D341Med (cell line): ENCODE measurements at places on chromosomes 5 and 9.

DNA sequence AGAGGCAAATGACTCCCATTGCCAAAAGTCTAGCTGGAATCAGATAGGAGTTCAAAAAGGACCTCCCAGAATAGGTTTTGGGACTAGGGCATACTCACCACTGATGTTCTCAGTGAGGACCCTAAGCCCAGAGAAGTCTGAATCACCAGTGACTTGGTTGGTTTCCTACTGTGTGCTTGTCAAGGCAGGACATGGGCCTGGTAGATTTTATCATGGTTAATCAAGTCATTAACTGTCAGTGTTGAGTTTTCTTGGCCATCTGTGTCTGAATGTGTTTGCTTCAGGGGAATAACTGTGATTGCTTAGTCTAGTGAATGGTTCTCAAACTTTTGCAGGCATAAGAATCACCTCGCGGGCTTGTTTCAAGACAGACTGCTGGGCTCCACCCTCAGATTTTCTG, 99.0 kb upstream of the GDNF start:
- DNase-seq = no peak

DNA sequence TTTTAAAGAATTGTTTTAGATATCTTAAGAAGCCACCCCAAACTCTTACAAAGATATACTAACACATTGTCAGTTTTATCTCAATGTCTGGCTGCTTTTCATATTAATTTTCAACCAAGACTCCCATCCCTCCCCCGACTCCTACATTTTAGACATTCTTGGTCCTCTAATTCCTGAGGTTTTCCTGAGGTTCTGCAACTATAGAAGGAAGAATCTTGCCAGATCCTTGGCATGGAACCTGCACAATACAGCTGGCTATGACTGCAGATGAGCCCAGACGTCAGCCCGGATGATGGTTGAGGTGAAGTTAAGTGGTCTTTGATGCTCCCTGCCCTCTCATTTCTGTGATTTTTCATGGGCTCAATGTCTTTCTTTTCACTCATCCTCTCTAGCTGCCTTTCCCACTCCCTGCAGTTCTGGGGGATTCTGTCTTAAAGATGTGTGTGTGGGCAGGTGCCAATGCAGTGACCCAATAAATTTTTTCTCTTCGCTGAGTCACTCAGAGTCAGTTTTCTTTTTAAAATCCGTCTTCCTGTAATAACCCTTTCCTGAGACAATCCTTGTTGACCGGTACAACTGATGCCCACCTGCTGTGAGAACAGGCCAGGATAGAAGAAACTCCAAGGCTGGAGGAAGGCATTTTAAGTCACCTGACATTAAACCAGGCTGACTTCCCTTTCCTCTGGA, 237.8 kb upstream of the GAS1 start:
- no peak for DNase-seq

- no peak for DNase-seq
These were observed 355.0 kb upstream of the PANK3 start for GRCh38 chr5:168934169-168934568.

- DNase-seq = no peak
These were observed 67.0 kb upstream of the EIF4EBP3 start for GRCh38 chr5:140480310-140481014.

DNA sequence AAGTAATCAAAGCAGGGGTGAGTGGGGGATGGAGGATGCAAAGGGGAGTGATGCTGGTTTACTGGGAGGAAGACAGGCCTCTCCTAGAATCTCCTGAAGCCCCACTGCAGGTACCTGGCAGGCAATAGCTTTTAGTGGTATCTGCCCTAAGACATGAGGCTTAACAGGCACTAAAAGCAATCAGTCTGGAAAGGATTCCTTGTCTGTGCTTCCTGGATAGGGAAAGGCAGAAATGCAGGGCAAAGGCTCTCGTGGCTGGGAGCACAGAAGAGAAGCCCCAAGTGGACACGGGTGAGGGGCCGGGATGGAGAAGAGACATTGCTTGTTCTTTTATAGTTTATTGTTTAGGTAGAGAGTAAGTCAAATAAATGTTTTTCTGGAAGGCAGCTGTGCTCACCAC, 40.1 kb downstream of the CCNJL start:
- no peak for DNase-seq

DNA sequence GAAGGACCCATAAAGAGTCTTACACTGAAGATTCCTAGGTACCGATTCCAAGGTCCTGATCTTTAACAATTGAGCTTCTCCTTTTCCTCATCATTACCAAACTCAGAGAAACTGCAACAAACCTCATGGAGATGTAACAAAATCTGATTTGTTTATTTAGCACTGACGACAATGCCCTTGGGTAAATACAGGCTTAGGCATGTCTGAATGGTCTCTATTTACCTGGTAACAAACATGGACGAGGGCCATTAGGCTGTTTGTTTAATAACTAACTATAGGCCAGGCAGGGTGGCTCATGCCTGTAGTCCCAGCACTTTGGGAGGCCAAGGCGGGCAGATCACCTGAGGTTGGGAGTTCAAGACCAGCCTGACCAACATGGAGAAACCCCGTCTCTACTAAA, 333.3 kb downstream of the AGTPBP1 start:
- DNase-seq = no peak

DNA sequence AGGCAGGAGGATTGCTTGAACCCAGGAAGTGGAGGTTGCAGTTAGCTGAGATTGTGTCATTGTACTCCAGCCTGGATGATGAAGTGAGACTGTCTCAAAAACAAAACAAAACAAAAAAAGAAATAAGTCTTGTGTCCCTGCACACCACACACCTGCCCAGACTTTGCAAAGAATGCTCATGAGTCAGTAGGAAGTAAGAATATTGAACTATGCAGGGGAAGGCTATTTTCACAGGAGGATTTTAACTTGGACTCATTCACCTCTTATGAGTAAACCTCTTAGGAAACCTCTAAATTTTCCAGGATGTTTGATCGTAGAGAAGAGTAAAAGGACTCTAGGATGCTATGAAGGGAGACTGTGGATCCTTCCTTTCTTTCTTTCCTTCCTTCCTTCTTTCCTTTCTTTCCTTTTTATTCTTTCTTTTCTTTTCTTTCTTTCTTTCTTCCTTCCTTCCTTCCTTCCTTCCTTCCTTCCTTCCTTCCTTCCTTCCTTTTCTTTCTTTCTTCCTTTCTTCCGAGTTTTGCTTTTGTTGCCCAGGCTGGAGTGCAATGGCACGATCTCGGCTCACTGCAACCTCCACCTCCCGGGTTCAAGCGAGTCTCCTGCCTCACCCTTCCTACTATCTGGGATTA, 96.7 kb upstream of the CLINT1 start:
- no peak for DNase-seq

- DNase-seq = no peak
These were observed 319.3 kb downstream of the TLE1 start for GRCh38 chr9:81370096-81370495.

- no peak for DNase-seq
These were observed 9.5 kb upstream of the HAND1 start for GRCh38 chr5:154487541-154487940.

GRCh38 chr5:15338546-15338945, 161.4 kb upstream of the FBXL7 start:
- DNase-seq = no peak

- no peak for DNase-seq
These were observed 1124.6 kb downstream of the DTWD2 start for GRCh38 chr5:117863586-117864296.

DNA sequence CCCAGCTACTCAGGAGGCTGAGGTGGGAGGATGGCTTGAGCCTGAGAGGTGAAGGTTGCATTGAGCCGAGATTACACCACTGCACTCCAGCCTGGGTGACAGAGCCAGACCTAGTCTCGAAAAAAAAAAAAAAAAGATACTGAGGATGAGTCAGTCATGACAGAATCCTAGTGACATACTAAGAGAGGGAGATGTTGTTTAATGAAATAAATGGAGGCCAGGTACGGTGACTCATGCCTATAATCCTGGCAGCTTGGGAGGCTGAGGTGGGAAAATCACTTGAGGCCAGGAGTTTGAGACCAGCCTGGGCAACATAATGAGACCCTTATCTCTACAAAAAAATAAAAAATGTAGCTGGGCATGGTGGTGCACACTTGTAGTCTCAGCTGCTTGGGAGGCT, 107.2 kb downstream of the ZFAND5 start:
- DNase-seq = no peak

GRCh38 chr5:112419164-112419985, at the start of gene EPB41L4A:
Gene EPB41L4A, minus strand, starts transcription at chr5:112419277. Its CDS starts 238 bp downstream, at chr5:112419039.
- DNase-seq = peak; percentile 75

DNA sequence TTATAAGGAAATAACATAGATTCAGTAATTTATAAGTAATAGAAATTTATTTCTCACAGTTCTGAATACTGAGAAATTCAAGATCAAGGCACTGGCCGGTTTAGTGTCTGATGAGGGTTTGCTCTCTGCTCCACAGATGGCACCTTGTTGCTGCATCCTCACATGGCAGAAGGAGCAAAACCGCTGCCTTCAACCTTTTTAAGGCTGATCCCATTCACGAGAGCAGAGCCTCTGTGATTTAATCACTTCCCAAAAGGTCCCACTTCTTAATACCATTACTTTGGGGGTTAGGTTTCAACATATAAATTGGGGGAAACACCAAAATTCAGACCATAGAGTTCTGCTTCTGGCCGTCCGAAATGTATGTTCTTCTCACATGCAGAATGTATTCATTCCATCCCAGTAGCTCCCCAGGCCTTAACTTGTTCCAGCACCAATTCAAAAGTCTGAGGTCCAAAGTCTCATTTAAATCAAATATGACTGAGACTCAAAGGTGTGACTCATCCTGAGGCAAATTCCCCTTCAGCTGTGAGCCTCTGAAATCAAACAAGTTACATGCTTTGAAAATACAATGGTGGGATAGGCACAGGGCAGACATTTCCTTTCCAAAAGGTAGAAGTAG, 30.6 kb downstream of the BAAT start:
- DNase-seq = no peak

DNA sequence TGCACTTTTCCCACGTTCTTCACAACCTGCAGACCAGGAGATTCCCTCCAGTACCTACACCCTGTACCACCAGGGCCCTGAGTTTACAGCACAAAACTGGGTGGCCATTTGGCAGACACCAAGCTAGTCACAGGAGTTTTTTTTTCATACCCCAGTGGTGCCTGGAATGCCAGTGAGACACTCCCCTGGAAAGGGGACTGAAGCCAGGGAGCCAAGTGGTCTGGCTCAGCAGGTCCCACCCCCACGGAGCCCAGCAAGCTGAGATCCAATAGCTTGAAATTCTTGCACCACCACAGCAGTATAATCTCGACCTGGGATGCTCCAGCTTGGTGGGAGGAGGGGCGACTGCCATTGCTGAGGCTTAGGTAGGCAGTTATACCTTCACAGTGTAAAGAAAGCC, 26.3 kb upstream of the SMC5 start:
- no peak for DNase-seq

- no peak for DNase-seq
These were observed 67.6 kb upstream of the ATP10B start for GRCh38 chr5:160919626-160920025.

- DNase-seq = no peak
These were observed 45.1 kb downstream of the MYO10 start for GRCh38 chr5:16891033-16891432.

- DNase-seq = no peak
These were observed 128.9 kb upstream of the ERCC6L2 start for GRCh38 chr9:95746408-95747180.

DNA sequence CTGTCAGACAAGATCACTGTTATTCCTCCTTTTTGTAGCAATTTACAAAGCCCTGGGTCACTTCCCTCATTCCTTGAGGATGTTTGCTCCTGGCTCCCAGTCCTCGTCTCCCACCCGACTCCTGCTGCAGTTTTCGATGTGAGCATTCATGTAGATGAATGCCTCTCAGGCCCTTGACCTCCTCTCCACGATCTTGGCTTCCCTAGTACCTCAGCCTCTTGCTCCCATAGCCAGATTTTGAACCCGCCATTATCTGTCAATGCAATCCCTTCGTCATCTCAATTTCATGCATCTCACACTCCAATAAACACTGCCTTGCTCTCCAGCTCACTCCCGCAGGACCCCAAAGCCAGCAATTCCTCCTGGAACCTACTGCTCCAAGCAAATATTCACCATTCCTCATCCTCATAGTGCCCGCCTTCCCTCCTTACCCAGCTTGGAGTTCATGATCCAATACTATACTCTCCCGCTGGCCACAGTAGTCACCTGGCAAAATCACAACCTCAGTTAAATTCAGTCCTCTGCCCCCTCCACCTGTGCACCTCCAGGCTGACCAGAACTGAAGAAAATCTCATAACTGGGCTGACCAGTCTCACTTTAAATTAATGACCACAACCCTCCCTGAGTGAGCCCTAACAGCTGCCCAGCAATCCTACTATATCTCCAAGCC, 35.1 kb upstream of the JADE2 start:
- DNase-seq = no peak

GRCh38 chr5:5704352-5704751, 281.9 kb downstream of the ICE1 start:
- DNase-seq = no peak

DNA sequence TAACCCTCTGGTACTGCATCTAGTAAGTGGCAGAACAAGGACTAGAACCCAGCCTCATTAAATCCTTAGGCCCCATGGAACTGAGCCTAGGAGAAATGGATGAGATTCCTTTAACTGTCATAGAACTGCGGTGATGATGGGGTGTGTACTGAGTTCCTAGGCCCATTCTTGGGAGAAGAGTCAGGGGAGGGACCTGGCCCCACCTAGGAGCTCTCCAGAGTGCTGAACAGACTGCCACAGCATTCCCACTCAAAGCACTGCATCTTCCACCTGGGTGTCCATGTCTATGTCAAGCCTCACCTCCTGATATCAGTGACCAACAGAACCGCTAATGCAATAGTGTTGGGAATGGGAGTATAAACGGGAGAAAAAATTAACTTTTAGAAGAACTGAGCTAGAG, 36.6 kb downstream of the TTLL11 start:
- DNase-seq = no peak

DNA sequence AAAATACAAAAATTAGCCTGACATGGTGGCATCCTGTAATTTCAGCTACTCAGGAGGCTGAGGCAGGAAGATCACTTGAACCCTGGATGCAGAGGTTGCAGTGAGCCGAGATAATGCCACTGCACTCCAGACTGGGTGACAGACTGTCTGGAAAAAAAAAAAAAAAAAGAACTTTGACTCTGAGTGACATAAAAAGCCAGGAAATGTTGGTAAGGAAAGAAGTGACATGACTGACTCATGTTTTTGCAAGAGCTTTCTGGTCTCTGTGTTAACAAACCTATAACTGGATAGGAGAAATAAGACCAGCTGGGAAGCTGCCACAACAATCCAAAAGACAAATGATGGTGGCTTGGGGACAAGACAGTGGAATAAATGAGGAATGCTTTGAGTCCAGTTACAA, 272.1 kb downstream of the HINT1 start:
- DNase-seq = no peak

GRCh38 chr9:69319324-69320025, 5.5 kb upstream of the ENTREP1 start:
- no peak for DNase-seq

- DNase-seq = peak; percentile 60
These were observed 33.6 kb upstream of the NSMF start for GRCh38 chr9:137492464-137493363.
